ENCODE measurements at places on chromosomes 16 and 17.

GRCh38 chr16:50718061-50718760 lies 23.7 kb upstream of the CYLD start:
- DNase-seq = no peak

DNA sequence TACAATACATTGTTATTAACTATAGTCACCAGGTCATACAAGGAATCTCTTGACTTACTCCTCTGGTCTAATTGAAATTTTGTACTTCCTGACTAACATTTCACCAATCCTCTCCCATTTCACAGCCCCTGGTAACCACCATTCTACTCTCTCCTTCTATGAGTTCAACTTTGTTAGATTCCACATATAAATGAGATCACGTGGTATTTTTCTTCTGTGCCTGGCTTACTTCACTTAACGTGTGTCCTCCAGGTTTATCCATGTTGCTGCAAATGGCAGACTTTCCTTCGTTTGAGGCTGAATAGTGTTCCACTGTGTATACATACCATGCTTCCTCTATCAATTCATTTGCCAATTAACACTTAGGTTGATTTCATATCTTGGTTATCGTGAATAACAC lies 128.5 kb downstream of the CHD9NB start:
- DNase-seq = no peak

DNA sequence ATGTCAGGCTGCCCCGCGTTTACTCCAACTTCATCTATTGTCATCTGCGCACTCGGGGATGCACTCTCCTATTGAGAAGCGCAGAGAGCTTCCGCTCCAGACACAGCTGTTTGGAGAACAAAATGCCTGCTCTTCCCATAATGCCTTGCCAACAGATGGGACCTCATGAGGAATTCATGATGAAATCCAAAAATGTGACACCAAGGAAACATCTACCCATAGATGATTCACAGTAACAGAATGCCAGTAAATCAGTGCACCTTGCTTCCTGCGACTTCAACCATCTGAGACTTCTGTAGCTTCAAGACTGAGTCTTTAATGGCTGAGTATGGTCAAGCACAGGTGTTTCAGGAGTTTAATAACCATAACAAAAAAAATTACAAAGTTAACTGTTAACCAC lies 1144.9 kb upstream of the GOT2 start:
- DNase-seq = no peak

DNA sequence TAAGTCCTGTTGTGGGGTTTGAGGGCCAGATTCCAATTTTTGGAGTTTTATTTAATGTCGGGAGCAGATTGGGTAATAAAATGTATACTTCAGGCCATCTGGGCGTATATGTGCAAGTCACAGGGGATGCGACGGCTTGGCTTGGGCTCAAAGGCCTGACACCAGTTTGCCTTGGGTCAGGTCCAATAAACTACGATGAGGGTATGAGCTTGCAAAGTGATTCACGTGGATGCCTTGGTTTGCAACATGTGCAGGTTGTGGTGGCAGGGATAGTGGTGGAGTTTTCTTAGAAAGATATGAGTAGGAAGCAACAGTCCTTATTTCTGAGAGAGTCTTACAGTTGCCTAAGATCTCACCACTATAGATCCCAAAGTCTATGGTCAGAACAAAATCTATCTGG lies 157.0 kb upstream of the CDH11 start:
- no peak for DNase-seq

DNA sequence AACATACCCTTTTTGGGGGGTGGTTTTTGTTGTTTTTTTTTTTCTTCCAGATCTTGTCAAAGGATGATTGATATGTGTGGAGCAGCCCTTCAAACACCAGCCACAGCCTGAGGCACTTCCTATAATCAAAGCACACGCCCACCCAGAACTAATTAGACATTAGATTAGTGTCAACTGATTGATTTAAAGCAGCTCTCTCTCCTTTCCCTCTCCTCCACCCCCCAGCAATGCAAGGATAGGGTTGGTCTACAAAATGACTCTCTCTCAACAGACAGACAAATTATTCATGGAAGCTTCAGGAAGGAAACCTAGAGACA lies 250.3 kb upstream of the SOX9 start:
- DNase-seq = no peak

GRCh38 chr17:81511804-81512561 lies 616 bp downstream of the ACTG1 start:
- no peak for DNase-seq

- DNase-seq = no peak
These were observed 45.5 kb upstream of the TNRC6A start for GRCh38 chr16:24683847-24684493.

DNA sequence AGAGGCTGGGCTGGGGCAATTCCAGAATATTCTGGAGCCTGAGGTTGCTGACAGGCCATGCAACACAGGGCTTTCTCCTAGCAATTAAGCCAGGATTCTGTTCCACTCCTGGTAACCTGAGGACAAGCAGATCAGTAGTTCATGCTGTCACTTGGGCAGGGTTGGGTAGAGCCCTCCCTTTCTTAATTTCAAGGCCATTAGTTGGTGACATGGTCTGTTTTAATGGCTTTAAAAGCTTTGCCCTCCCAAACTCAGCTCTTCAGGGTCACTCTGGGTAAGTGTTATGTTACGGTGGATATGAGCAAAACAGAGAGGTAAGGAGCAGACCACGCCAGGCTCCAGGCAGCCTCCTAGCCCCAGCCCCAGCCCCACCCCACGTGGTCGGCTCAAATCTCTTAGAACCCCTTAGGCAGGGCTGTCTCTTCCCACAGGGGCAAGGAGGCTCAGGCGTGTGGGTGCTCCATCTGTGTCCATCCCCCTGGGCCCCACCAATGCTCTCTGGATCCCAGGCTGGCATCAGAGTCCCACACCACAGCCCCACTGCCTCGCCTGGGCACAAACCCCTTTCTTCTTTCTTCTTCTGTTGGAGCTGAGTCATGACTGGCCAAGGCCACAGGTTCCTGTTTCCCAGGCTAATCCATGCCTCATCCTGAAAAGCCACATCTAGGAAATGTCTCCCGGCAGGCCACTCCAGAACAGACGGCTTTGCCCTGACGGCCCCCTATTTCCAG lies 27.5 kb downstream of the CEP295NL start:
- DNase-seq = no peak

- DNase-seq = no peak
These were observed 6.4 kb downstream of the MRPL28 start for GRCh38 chr16:363766-364490.

- DNase-seq = no peak
These were observed 128.5 kb upstream of the GSE1 start for GRCh38 chr16:85484347-85485300.

DNA sequence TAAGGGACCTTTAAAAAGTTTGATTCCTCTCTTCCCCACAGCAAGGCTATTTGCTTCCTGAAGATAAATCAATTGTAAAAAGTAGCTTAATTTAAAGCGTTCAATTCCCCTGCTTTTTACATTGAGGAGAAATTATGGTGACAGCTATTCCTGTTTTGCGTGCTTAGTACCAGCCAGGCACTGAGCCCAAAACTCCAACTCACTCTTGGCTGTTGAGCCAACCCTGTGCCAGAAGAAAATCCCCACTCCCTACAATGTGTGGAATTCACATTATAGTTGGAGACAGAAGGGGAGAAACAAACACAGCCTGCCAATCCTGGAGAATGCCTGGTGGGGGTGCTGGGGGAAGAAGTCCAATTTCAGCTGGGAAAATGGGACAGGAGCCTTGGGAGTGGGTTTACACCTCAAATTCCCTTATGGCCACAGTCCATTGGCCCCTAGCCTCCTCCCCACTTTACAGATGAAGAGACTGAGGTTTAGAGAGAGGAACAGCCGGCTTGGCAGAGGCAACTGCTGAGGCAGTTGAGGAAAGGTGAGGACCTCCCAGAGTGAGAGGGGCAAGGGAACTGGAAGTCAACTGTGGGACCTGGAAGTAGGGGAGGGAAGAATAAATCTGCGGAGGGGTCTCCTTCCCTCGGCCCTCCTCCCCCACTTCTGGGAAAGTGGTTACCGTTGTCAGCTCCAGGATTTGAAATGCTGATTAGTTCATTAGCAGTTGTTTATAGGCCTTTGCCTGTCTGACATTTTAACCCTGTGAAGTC lies 26.1 kb downstream of the CDH1 start:
- DNase-seq = no peak

- DNase-seq = no peak
These were observed 2.5 kb downstream of the ITGAE start for GRCh38 chr17:3798273-3799180.

GRCh38 chr17:51590071-51590656 lies 329.8 kb downstream of the UTP18 start:
- DNase-seq = no peak

GRCh38 chr17:6286233-6286632 lies 148.7 kb downstream of the AIPL1 start:
- DNase-seq = no peak

DNA sequence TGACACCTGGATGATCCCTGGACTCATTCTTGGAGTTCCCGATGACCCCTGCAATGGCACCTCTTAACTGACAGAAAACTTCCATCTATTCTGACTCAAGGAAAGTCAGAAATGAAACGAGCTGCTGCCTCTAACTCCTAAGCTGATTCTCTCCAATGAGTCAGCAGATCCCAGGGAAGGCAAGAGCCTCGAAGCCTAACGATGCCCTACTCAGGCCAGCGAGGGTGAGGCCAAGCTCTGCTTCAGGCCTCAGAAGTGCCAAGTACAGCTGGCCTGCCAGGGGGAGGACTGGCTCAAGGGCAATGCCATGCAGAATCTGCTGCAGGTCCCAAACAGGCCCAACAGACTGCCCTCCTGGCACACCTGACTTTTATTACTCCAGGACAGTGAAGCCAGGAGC lies 36.3 kb downstream of the PLXDC1 start:
- no peak for DNase-seq

- no peak for DNase-seq
These were observed 47.3 kb upstream of the CMIP start for GRCh38 chr16:81397058-81397878.

GRCh38 chr17:51427323-51427811 lies 167.0 kb downstream of the UTP18 start:
- no peak for DNase-seq

- DNase-seq = peak; percentile 50
These were observed 30.7 kb upstream of the METTL9 start for GRCh38 chr16:21568502-21569189.

- no peak for DNase-seq
These were observed 51.3 kb downstream of the NKD1 start for GRCh38 chr16:50599494-50599893.

DNA sequence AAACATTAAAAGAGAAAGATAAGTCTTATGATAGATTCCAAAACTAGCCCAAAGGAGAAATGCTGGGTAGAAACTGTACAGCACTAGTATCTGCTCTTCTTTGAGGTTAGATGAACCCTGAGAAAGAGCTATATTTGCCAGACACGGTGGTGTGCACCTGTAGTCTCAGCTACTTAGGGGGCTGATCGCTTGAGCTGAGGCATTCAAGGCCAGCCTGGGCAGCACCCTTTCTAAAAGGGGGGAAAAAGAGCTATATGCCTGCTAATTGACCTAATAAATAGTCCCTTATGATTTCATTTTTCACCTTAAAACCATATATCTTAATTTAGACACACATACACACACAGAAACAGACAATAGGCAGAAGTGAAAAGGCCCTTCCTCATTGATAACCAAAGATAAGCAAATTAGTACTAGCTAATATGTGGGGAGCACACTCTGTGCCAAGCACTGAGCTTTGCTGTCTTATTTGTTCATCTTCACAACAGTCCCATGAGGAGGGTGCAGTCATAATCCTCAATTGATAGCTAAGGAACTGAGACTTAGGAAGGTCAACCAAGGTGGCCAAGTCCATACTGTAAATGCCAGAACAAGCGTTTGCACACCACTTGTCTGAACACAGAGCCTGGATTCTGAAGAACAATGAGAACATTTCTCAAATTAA lies 56.6 kb upstream of the NLK start:
- no peak for DNase-seq

DNA sequence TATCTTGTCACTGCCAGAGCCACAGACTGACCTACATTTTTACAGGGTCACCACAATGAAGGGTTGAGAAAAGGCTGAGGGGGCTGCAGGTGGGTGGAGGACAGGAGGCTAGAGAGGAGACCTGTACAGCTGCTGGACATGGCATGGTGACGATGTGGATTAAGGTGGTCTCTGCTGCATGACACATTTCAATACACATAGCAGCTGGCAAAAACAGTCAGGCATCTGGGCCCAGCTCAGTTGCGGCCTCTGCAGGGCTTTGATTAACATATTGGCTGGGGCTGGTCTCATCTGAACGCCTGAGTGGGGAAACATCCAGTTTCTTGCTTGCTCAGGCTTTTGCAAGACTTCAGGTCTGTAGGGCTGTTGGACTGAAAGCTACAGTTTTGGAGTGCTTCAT lies 265.4 kb upstream of the FOXF1 start:
- DNase-seq = no peak

- peak; percentile 98 for DNase-seq
These were observed at the start of gene SPAG7 for GRCh38 chr17:4967539-4968485. Gene SPAG7, minus strand, starts transcription at chr17:4967817. Its CDS starts 13 bp downstream, at chr17:4967804.

GRCh38 chr16:58177353-58177710 lies 20.6 kb downstream of the CSNK2A2 start:
- no peak for DNase-seq

DNA sequence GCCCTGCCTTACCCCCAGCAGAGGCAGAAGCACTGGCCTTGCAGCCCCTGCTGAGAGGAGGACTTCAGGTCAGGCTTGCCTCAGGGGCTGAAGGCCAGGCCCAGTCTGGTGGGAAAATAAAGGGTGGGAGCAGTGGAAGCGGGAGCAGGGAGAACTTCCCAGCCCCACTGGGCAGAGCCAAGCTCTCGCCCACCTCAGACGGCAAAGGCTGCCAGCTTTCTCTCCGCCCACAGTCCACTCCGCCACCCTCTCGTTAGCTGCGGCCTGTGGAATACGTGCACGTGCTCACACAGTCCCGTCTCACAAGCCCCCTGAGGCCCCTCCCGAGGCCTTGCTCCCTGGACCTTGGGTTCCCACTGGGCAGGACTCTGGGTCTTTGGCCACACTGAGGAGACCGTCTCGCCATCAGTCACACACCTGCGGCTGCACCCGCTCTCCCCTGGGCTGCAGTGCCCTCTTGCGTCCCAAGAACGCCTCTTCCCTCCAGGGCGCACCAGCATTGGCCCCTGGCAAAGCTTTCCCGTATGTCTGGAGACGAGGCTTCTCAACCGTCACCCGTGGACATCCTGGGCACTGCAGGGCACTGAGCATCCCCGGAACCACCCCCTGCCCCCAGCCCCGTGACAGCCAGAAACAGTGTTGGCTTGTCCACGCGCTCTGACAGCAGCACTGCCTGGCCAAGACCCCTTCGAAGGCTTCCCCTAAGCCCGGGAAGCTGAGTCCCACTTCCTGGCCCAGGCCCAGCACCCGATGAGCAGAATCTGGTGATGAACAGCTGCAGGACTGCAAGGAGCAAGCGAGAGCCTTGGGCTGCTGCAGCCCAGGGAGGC lies 8.3 kb downstream of the MRPL28 start:
- peak; percentile 87 for DNase-seq

- DNase-seq = no peak
These were observed 249.9 kb upstream of the MON1B start for GRCh38 chr16:76941113-76941512.

Measured in activated CD8-positive, alpha-beta memory T cell treated with anti-CD3 and anti-CD28 coated beads for 24 hours (primary cell).